ENCODE measurements at places on chromosomes 2 and 18.

GRCh38 chr2:190062053-190062452 lies 476 bp downstream of the MSTN start:
- DNase-seq, result no peak

DNA sequence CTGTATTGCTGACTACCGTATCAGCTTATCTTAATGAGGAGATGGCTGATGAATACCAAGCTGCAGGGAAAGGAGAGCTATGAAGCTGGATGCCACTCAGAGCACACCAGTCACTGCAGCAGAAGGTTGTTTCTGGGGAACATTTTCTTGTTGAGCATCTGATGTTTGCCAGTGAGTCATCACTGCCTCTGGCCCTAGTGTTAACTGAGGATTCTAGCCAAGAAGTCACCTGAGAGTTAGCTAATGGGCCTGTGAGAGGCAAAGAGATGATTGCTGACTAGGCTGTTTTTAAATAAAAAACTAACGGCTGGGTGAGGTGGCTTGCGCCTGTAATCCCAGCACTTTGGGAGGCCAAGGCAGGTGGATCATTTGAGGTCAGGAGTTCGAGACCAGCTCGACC lies 37.9 kb downstream of the CCDC150 start:
- peak; percentile 45 for DNase-seq

GRCh38 chr2:20214566-20215182 lies 10.3 kb downstream of the SDC1 start:
- DNase-seq, result no peak

DNA sequence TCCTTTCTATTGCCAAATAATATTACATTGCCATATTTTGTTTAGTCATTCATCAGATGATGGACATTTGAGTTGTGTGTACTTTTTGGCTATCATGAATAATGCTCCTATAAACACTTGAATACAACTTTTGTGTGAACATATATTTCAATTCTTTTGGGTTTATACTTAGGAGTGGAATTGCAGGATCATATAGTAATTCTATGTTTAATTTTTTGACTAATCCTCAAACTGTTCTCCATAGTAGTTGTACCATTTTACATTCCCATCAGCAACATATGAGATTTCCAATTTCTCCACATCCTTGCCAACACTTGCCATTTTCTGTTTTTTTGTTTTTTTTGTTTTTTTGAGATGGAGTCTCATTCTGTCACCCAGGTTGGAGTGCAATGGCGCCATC lies 87.2 kb downstream of the B3GNT2 start:
- DNase-seq, result no peak

GRCh38 chr2:37798315-37799005 lies 126.6 kb upstream of the RMDN2 start:
- DNase-seq, result no peak

DNA sequence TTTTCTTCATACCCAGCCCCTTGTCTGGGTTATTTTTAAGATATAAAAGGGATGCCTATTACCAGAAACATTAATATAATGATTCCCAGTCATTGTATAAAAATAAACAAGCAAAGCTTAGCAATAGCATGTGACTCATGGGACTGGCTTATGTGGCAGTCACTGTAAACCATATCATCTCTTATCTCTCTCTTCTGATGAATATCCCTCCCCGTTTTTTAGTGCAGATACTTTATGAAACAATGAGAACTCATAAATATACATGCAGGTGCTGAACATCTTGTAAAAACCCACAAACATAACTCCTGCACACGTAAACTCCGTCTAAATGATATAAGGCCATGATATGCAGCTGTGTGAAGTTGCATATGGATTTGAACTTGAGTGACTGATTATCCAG lies 154.9 kb downstream of the MGAT5 start:
- DNase-seq, result peak; percentile 74

GRCh38 chr2:6421138-6421730 lies 444.5 kb downstream of the CMPK2 start:
- no peak for DNase-seq

DNA sequence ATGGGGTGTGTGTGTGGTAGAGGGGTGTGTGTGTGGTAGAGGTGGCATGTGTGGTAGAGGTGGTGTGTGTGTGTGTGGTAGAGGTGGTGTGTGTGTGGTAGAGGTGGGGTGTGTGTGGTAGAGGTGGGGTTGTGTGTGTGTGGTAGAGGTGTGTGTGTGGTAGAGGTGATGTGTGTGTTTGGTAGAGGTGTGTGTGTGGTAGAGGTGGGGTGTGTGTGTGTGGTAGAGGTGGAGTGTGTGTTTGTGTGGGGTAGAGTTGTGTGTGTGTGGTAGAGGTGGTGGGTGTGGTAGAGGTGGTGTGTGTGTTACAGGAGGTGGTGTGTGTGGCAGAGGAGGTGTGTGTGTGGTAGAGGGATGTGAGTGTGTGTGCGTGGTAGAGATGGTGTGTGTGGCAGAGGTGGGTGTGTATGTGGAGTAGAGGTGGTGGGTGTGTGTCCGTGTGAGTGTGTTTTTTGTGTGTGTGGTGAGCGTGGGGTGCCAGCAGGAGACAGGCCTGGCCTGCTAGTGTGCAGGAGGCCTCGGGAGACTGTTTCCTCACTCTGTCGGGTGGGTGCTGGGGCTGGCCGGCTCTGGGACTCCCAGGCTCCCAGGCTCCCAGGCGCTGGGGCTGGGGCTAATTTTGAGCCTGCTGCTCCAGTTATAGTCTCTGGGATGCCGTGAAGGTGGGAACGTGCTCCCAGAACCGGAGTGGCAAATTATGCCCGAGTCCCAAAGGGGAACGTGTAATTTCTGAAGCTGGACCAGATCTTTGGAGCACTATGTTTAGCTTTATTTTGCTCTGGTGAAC lies 165.2 kb downstream of the DYSF start:
- DNase-seq, result no peak

GRCh38 chr18:79546781-79547272 lies 132.8 kb upstream of the CTDP1 start:
- no peak for DNase-seq

GRCh38 chr18:79904357-79905147 lies 46.9 kb downstream of the SLC66A2 start:
- DNase-seq, result no peak

GRCh38 chr2:696999-697627 lies 19.9 kb upstream of the TMEM18 start:
- no peak for DNase-seq

DNA sequence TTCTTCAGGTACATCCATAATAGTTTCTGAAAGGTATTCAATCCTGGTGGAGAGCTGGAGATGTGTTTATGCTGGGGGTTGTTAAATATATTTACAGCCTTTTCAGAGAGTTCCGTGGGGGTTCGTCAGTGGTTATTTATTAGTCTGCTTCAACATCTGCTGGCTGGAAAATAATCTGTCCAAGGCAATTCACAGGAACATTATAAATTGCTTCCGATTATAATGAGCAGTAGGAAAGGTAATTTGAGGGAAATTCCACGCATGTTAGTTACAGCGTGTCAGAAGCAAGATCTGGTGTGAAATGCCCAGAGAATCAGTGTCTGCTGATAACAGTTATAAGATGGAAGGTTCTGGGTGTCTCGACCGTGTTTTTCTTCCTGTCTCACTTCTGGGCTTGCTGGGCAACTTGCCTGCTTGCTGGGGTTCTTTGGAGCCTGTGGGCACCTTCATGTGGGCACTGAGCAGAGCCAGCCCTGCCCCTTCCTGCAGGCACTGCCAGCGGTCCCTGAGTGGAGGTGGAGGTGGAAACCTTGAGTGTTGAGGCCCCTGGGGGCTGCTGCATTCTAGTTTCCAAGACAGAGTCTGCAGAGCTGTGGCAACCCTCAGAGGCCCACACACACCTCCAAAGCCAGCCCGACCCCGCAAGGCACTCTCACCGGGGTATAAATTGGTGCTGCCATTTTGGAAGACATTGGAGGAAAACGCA lies 185.7 kb downstream of the FAM210A start:
- DNase-seq, result no peak

DNA sequence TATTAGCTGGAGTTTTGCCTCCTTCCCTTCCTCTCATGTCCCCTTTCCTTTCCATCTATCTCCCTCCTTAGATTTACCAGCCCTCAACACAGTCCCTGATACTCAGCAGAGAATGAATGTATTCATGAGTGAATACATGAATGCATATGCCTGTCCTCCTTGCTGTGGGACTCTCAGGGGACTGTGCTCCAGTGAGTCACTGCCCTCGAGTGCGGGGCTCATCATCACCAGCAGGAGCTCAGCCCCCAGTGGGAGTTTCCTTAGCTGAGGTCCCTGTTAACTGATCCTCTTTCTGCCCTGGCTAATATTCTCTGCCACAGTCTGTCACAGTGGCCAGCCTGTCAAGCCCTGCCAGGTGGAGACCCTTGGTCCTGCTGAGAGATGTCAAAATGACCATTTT lies 104.9 kb upstream of the LHCGR start:
- DNase-seq, result no peak

GRCh38 chr2:235647877-235648276 lies 154.0 kb downstream of the AGAP1 start:
- DNase-seq, result no peak

GRCh38 chr2:150620855-150621254 lies 133.4 kb upstream of the RND3 start:
- DNase-seq, result peak; percentile 89
